ENCODE measurements at places on chromosomes 16 and 17.
A peak's percentile ranks its signal among the peaks of the same experiment; 100 is the strongest.

DNA sequence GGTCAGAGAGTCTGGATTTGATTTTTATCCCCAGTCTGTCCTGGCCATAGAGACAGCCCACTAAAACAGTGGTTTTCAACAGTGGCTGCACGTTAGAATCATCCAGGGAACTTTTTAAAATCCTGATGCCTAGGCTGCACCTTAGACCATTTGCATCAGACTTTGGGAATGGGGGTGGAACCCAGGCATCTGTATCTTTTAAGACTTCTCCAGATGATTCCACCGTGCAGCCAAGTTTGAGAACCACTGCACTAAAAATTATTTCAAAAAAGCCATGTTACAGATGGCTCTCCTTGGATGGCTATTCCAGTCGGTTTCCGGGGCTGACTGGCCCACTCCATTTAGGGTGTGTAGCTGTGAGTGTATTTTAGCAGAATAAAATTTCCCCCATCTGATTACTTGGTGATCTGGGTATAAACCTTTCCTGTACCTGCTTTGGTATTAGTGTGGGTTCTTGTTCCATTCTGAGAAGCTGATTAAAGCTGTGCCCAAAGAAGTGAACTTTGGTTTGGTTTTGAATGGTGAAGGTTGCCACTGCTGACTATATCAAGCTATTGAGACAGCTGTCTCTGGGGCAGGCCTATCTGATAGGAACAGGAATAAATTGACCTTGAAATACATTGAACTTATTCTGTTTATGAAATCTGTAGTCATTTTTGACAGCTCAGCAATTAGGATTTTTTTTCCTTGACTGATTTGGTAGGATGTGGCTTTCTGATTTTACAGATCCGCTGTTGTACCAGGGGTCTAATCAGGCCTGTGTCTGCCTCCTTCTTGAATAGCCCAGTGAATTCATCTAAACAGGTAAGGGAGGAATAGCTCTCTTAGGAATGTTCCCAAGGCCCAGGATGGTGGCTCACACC, 1.3 kb downstream of the ATP5MC1 start:
- DNase-seq: no peak

GRCh38 chr16:24918641-24919040, 72.9 kb downstream of the SLC5A11 start:
- no peak for DNase-seq

GRCh38 chr16:64361753-64362152, 760.1 kb downstream of the CDH11 start:
- no peak for DNase-seq

DNA sequence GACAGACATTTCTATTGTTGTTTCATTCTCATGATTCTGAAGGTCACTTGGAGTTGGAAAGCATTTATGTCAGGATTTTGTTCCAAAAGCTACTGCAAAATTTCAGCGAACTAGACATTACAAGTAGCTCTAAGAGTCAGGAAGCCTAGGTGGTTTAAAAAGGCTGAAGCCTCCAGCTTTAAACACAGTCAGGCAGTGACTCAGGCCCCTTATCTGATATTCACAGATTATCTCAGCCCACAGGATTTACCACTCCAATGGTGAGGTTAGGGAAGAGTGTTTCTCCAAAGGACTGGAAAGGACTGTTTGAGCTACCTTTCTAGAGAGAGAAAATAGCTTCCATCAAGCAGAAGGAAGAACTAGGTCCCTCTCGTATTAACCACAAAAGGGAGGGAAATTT, 624.4 kb upstream of the C16orf82 start:
- DNase-seq: no peak

DNA sequence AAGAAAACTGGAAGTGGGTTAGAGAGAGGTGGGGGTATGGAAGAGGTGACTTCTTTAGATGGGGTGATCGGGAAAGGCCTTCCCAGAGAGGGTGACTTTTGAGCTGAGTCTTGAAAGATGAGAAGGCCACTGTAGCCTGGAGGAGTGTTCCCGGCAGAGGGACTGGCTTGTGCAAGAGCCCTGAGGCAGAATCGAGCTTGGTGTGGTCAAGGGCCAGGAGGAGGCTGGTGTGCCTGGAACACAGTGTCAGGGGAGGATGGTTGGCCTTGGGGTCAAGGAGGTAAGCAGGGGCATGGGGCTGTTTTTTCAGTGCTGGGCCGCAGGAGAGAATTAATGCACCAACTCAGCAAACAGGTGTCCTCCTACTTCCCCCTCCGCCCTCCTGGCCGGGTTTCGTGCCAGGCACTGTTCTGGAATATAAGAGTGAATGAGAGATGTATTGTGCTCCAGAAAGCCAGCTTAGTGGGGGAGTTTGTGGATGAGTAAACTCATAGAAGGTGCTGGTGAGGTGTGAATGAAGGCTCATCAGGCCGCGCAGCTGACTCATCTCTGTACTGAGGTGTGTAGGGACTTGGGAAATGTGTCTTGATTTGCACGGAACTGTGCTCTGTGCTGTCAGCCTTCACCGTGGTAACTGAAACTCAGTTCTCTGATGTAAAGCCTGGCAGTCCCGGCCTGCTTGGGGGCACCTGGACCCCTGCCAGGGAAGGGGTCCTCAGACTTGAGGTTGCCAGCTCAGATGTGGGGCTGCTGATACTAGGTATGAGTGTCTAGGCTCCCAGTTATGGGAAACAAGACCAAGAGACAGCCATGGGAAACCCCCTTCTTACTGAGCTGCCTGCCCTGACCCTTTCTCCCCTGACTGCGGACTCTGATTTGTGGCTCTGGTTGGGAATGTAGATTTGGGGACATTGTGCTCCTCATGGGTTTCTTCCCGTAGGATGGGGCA, 15.3 kb downstream of the KSR1 start:
- no peak for DNase-seq

DNA sequence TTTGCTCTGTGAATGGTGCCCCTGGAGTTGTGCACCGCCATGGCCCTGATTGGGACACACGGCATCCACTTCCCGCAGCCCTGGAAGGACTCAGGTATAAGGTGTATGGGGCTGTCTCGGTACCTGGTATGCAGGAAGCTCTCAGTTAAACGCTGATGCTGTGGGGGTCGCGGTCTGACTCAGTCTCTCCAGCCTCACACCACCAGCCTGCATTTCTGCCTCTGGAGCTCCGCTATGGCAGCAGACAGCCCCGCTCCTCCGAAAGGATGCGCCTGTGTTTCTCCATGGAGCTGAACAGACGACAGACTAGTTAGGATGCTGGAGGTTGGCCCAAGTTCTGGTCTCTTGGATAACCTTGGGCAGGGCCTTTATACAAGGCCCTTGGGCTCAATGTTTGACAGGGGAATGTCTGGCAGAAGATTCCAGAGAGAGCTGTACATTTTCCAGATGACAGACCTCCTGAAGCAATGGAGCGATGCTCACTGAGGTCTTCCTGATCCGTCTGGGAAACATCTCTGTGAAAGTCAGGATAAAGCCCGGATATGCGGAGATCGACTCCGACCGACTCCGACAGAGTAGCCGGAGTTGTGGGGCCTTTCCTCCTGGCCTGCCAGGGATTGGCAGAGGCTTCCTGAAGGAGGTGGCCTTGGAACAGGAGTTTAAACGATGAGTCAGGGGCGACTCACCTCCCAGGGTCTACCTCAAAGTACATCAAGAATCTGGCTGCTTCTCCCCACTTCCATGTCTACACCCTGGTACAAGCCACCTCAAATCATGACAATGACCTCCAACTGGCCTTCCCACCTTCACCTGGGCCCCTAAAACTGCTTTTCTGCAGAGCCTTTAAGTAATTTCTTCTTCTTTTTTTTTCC, 21.9 kb upstream of the BCAR1 start:
- DNase-seq: no peak

DNA sequence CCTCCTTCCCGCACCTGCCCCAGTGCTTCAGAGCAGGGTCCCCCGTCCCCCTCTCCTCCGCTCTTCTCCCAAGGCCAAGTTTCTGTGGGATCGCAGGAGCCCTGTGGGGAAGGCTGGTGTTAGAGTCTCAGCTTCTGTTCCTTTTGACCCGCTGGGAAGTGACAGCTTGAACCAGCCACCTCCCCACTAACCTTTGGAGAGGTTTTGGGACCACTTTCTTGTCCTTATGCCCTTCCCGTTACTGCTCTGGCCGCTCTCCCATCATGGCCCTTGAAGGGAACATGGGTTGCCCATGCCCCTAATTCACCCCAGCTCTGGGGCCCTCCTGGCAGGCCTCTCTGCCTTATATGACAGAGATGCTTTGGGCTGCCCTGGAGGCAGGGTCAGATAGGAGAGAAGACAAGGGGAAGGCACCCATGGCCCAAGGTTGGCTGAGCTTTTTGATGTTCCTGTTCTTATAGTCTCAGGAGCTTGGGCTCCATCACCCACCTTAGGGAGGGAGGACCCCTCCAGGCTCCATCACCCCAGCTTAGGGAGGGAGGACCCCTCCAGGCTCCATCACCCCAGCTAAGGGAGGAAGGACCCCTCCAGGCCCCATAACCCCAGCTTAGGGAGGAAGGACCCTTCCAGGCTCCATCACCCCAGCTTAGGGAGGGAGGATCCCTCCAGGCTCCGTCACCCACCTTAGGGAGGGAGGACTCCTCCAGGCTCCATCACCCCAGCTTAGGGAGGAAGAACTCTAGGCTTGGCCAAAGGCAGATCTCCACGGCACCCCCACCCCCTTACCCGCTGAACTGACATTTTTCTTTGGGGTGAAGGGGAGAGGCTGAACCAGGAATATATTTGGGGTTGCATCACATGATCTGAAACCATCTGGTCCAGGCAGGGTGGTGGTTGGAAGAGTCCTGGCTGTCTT, 45.0 kb downstream of the NT5M start:
- peak; percentile 18 for DNase-seq

GRCh38 chr16:28187595-28188004, 24.2 kb downstream of the XPO6 start:
- DNase-seq: no peak

GRCh38 chr17:10081571-10082169, 116.7 kb downstream of the GAS7 start:
- DNase-seq: no peak

- no peak for DNase-seq
These were observed 72.3 kb downstream of the CYTH1 start for GRCh38 chr17:78709751-78710181.

DNA sequence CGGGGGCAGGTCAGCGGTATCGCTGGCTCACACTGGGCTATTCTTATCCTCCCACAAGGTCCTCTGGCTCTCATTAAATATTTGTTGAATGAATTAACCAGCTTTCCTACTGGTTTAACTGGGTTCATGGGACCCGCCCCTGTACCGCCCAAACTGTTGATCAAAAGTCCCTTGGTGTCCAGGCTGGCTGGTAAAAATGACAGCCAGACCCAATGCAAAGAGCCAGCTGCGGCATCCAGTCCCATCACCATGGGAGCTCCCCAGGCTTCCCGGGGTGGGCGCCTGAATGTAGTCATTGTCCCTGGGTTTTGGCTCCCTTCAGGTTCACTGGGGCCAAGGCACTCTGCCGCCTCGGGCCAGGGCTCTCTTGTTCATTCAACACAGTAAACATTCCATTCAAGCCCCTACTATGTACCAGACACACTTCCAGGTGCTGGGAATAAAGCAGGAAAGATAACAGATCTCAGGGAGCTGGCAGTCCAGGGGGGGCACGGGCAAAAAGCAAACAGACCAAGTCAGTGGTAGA, 11.7 kb upstream of the ATP2C2 start:
- no peak for DNase-seq

- DNase-seq: no peak
These were observed at the start of gene MYH11 for GRCh38 chr16:15856901-15857698. Gene MYH11, minus strand, starts transcription at chr16:15857028. Its CDS starts 18,776 bp downstream, at chr16:15838252.

DNA sequence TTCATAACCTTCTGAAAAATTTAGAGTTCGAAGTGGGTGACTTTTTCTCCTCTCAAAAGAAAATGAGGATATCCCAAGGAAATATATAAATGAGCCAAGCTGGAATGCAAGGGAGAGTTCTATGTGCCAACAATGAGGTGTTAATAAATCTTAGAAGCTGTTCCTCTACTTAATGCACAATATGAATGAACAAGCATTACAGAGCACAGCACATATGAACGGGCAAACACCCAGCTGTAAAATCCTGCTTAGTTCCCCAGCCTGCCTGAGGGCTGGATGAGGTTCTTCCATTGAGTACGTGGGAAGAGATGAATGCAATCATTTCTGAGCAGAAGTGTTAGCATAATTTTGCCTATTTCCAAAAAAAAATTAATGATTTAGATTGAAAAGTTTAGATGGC, 58.1 kb downstream of the WDR59 start:
- DNase-seq: no peak

DNA sequence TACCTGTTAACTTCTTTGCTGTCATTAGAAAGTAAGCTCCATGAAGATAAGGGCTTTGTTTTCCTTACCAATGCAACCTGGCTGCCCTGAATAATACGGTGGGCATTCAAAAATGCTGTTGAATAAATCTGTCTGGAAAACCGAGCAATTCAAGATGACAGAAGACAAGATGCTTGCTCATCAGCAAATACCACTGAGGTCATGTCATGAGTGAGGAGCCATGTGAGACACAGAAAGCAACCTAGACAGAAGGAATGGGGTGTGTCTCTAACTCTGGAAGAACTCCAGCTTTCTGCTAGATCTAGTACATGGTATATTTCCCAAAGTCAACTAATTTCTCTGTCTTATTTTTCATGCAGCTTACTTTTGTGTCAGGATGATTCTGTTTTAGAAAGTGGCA, 64.2 kb downstream of the STH start:
- no peak for DNase-seq

GRCh38 chr17:66604376-66604775, 230.5 kb upstream of the CACNG5 start:
- DNase-seq: no peak

DNA sequence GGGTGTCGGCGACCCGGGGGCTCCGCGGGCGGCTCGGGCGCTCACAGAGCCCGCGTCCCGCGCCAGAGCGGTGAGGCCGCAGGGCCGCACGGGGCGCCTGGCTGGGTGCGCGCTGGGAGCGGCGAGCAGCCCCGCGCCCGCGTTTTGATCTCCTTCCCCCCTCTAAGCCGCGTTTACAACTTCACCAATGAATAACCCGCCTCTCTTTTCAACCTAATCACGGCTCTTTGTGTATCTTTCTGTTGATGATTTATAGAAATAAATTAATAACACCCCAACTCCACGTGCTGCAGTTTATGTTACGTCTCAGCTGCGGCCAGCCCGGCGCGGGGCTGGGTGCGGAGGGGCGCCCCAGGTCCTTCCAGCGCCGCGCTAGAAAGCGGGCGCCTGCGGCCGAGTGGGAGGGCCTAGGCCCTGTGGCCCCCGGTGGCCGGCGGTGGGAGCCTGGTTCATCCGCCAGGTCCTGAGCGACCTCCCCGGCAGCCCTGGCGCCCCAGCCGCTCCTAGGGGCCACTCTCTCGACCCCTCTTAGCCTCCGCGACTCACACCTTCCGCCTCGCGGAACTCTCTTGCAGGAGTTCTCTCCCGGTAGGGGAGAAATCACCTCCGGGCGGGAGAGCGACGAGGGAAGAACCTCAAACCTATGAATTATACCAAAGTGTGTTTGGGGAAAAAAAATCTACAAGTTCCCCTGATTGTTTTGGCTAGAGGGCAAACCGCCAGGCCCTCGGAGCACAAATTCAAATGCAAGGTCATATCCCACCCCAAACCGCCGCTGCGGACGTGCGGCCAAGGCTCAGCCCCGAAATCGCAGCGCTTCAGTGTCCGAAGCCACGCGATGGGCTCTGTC, 1.9 kb downstream of the HNF1B start:
- no peak for DNase-seq

- no peak for DNase-seq
These were observed 113.4 kb upstream of the RCVRN start for GRCh38 chr17:10018461-10018891.

- DNase-seq: no peak
These were observed 585.1 kb upstream of the CDH5 start for GRCh38 chr16:65781363-65781762.

GRCh38 chr16:89815639-89816348, 653 bp downstream of the FANCA start:
- DNase-seq: no peak

All from Right ventricle myocardium superior (tissue), 1 donor.